Pancreas (tissue), 10 donors: ENCODE measurements at places on chromosomes 4 and X. TPM values are rescaled to one million over a fixed set of nuclear protein-coding genes. Genes with fewer than 3 reads are reported as not detected.

DNA sequence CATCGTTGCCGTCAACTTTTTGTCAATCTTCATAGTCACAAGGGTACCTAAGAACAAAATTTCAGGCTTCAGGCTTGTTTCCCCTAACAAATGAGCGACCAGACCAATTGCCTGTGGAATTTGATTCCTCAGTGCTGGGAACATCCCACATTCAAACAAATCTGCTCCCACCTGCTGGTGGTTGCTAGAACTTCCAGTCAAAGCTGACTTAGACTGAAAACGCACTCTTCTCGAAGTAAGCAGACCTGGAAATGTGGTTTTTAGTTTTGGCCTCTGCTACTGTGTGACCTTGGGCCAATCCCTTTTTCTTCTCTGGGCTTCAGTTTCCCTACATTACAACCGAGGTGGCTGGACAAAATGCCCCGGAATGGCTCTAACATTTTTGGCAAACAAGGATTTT is 1.8 kb upstream of the GABRQ start:
- H3K27me3 ChIP-seq = no peaks in the 10 kb centered on the region
- no peak overlapping the region for H3K4me3 ChIP-seq
- H3K36me3 ChIP-seq = no peaks in the 10 kb centered on the region
- H3K4me1 ChIP-seq = no peaks in the 10 kb centered on the region
- no peak for DNase-seq

DNA sequence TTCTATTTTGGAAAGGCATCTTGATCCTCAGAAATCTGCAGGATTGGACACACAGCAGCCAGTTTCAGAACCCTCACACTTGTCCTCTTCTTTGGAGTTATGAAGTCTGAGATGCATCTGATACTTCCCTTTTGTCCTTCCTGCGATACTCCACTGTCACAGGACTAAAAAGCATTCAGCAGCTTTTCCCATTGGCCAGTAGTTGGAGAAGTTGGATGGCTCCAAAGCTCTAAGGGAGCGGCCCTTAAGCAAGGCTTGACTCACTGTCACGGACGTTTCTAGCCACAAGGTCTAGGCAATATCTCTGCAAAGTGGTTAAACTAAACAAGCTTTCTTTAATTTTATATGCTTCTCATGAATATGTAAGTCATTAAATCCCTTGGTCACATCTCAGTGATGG is 417.0 kb downstream of the AFF2 start:
- H3K27me3 ChIP-seq = no peaks in the 10 kb centered on the region
- no peak for DNase-seq
- no peak overlapping the region for H3K4me3 ChIP-seq
- H3K4me1 ChIP-seq = no peaks in the 10 kb centered on the region
- H3K27ac ChIP-seq = no peak overlapping the region

- no peak overlapping the region for H3K27ac ChIP-seq
- no peaks in the 10 kb centered on the region for H3K36me3 ChIP-seq
- no peak overlapping the region for H3K4me3 ChIP-seq
Measured at GRCh38 chr4:188663369-188663768, 524.1 kb downstream of the TRIML1 start.

Gene CORIN
- 0.23 TPM for total RNA-seq

- no peak for DNase-seq
- no peak overlapping the region for H3K4me3 ChIP-seq
- no peaks in the 10 kb centered on the region for H3K36me3 ChIP-seq
- H3K4me1 ChIP-seq = no peaks in the 10 kb centered on the region
Measured at GRCh38 chrX:66677430-66677829, 38.6 kb upstream of the EDA2R start.

Gene TMEM150C
- total RNA-seq = 3.1 TPM

DNA sequence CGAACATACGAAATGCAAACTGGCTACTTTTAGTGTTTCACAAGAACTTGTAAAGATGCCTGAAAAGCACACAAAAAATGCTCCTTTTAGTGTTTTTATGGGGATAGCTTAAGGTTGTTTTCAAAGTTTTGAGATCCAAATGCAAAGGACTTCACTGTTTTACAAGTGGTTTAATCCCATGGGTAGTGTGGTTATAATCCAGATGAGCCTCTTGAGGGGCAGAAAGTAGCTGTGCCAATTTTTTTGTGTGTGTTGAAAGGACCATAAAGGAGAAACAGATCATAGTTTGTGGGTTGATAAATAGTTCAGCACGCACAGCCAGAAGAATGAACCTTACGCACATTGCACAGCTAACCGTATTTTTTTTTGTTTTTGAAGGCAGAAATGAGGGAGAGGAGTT is 126.9 kb upstream of the GIMD1 start:
- no peaks in the 10 kb centered on the region for H3K36me3 ChIP-seq
- no peak for DNase-seq
- no peak overlapping the region for H3K4me3 ChIP-seq
- H3K4me1 ChIP-seq = no peaks in the 10 kb centered on the region

DNA sequence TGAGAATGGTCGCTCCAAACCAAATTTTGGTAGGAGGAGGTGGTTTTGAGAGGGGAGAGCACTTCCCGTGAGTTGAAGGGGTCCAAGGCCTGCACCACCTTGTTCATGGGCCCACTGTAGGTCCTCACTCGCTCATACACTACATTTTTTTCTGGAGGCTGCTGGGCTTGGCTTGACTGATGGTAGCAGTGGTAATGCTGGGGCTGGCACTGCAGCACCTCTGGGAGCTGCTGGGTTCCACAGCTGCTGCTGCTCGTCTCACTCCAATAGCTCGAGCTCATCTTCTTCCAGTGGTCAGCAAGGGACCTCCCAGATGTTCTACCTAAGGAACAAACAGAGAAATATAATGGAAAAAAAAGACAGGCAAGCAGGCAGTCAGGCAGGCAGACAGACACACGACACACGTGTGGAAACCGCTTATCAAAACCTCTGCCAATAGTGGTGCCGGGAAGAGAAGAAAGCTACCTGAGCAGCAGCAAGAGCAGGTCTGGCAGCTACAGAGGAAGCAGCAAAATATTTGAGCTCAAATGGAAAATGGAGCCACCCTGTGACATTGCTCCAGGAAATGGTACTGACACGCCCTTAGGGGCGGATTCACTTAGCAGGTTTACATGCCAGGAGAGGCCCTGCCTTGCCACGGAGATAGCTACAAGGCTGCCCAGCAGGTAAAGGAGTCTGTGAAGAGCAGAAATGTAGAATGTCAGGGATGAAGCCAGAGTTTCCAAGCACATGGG is at the start of gene POF1B:
Gene POF1B, minus strand, starts transcription at position 492 of the 734 bp plus-strand sequence. Its CDS starts 211 bp downstream, at position 281.
- H3K27me3 ChIP-seq = no peaks in the 10 kb centered on the region
- no peaks in the 10 kb centered on the region for H3K4me1 ChIP-seq
- no peak within 1 kb of the TSS for H3K4me3 ChIP-seq

DNA sequence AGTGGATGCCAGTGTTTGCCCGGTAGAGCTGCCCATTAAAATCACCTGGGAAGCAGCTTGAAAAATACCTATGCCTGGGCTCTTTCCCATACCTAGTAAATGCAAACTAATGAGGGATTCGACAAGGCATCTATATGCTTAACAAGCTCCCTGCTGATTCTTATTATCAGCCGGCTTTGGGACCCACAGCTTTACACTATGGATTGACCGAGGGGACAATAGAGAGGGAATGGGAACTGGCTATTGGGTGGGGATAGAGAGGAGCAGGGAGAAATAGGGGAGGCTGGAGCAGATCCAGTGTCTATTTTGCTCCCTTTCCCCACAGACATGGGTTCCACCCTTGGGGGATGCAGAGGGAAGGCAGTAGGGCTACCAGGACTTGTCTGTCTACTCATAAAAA is 103.1 kb upstream of the TEX13D start:
- no peak for DNase-seq
- no peaks in the 10 kb centered on the region for H3K27me3 ChIP-seq
- no peak overlapping the region for H3K4me3 ChIP-seq

Gene ENPP6
- 0.12 TPM for total RNA-seq
